ENCODE measurements at places on chromosomes 1 and 21. TPM values are rescaled to one million over a fixed set of nuclear protein-coding genes. Genes with fewer than 3 reads are reported as not detected.
A peak's percentile ranks its signal among the peaks of the same experiment; 100 is the strongest.

DNA sequence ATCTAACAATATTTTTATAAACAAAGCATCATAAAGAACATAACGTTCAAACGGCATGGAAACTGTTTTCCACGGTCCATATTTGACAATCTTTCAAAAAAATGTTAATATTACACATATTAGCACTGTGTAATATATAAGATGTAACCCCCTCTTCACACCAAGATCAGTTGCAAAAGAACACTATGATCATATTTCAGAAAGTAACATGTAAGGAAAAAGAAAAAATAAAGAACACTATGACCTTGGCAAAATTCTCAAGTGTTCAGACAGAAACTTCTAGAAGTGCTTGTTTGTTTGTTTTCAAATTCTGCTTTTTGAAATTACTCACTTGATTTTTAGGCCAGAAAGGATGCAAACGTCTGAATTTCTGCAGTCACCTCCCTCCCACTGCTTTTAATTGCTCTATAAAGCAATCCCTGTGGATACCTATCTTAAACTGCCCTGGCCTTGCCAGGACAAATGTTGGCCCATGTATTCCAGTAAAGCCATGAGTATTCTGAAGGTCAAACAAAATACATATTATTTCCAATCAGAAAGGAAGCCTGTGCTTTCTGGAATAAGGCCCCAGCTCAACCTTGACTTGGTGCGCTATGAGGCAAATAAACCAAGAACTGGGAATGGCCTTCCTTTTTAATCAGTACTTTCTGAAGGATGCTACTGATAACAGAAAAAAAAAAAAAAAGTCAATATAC is 68.6 kb downstream of the TGFBR3 start:
- no peak overlapping the region for H3K27ac ChIP-seq
- H3K36me3 ChIP-seq, result no peaks in the 10 kb centered on the region
- H3K4me3 ChIP-seq, result no peak overlapping the region
- peaks cover 3% of the 10 kb centered on the region for H3K4me1 ChIP-seq

DNA sequence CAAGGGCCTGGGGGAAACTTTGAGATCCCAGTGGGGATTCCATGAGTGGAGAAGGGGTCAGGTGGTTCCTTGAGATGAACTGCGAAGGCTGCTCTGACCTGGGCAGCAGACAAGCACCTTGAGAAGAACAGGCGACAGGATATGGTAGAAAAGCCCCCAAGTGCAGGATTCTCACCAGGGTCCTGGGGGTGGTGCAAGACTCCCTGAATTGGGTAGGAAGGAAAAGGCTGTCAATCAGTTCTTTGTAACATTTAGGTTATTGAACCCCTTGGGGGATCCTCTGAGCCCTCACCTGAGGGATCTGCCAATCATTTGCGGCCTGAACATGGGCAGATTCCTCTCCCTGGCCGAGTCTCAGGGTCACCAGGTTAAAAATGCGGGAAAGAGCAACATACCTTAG is 2.4 kb upstream of the PRAMEF12 start:
- H3K4me3 ChIP-seq, result no peak overlapping the region
- no peak overlapping the region for H3K27ac ChIP-seq
- DNase-seq, result no peak
- no peaks in the 10 kb centered on the region for H3K27me3 ChIP-seq

- peak overlapping the region; percentile 44 for H3K4me3 ChIP-seq
- peak overlapping the region; percentile 89 for H3K27ac ChIP-seq
- DNase-seq, result no peak
Observed at GRCh38 chr1:67748630-67749029, 63.6 kb downstream of the GADD45A start.

GRCh38 chr1:74271503-74271902 is 36.3 kb downstream of the TNNI3K start:
- H3K27ac ChIP-seq, result no peak overlapping the region
- H3K36me3 ChIP-seq, result no peaks in the 10 kb centered on the region
- DNase-seq, result no peak

GRCh38 chr1:199522338-199522737 is 505.2 kb upstream of the NR5A2 start:
- no peak for DNase-seq
- H3K27me3 ChIP-seq, result no peaks in the 10 kb centered on the region
- H3K4me1 ChIP-seq, result no peaks in the 10 kb centered on the region
- H3K36me3 ChIP-seq, result no peaks in the 10 kb centered on the region
- no peak overlapping the region for H3K27ac ChIP-seq

GRCh38 chr1:194268839-194269238 is 1082.4 kb upstream of the B3GALT2 start:
- no peak for DNase-seq
- no peaks in the 10 kb centered on the region for H3K4me1 ChIP-seq
- H3K27ac ChIP-seq, result no peak overlapping the region
- H3K4me3 ChIP-seq, result no peak overlapping the region
- no peaks in the 10 kb centered on the region for H3K36me3 ChIP-seq

GRCh38 chr21:36507397-36508018 is 27.6 kb upstream of the CLDN14 start:
- no peaks in the 10 kb centered on the region for H3K36me3 ChIP-seq
- H3K4me1 ChIP-seq, result no peaks in the 10 kb centered on the region
- no peak overlapping the region for H3K4me3 ChIP-seq
- H3K27ac ChIP-seq, result no peak overlapping the region
- no peak for DNase-seq

- DNase-seq, result peak; percentile 14
- no peak overlapping the region for H3K27ac ChIP-seq
- peaks cover 7% of the 10 kb centered on the region for H3K4me1 ChIP-seq
- H3K27me3 ChIP-seq, result peaks cover 34% of the 10 kb centered on the region
- no peaks in the 10 kb centered on the region for H3K36me3 ChIP-seq
Observed at GRCh38 chr1:201054091-201054543, 30.6 kb upstream of the KIF21B start.

- peaks cover 20% of the 10 kb centered on the region for H3K4me1 ChIP-seq
- H3K4me3 ChIP-seq, result peak overlapping the region; percentile 60
- H3K27ac ChIP-seq, result peak overlapping the region; percentile 88
- DNase-seq, result peak; percentile 93
- H3K36me3 ChIP-seq, result no peaks in the 10 kb centered on the region
Observed at GRCh38 chr1:244273845-244274619, 177.7 kb downstream of the ADSS2 start.

DNA sequence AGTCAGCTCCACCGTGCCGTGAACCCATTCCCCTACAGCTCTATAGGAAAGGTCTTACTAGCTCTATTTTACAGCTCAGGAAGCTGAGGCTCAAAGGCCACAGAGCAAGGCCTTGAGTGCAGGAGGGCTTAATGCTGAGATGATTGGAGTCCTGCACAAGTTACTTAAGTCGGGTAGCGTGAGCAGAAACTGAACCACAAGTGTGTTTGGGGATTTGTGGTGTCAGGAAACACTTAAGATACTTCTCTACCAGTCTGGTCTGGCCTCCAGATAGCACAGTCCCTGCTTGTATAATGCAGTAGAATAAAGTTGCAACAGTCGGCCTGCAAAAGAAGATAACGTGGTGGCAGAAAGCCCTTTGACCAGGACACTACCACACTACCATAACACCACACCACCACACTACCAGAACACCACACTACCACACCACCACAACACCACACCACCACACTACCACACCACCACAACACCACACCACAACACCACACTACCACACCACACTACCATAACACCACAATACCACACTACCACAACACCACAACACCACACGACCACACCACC is 118.1 kb downstream of the SPSB1 start:
- H3K27me3 ChIP-seq, result no peaks in the 10 kb centered on the region
- peak overlapping the region; percentile 6 for H3K27ac ChIP-seq
- DNase-seq, result peak; percentile 87
- peaks cover 27% of the 10 kb centered on the region for H3K4me1 ChIP-seq

DNA sequence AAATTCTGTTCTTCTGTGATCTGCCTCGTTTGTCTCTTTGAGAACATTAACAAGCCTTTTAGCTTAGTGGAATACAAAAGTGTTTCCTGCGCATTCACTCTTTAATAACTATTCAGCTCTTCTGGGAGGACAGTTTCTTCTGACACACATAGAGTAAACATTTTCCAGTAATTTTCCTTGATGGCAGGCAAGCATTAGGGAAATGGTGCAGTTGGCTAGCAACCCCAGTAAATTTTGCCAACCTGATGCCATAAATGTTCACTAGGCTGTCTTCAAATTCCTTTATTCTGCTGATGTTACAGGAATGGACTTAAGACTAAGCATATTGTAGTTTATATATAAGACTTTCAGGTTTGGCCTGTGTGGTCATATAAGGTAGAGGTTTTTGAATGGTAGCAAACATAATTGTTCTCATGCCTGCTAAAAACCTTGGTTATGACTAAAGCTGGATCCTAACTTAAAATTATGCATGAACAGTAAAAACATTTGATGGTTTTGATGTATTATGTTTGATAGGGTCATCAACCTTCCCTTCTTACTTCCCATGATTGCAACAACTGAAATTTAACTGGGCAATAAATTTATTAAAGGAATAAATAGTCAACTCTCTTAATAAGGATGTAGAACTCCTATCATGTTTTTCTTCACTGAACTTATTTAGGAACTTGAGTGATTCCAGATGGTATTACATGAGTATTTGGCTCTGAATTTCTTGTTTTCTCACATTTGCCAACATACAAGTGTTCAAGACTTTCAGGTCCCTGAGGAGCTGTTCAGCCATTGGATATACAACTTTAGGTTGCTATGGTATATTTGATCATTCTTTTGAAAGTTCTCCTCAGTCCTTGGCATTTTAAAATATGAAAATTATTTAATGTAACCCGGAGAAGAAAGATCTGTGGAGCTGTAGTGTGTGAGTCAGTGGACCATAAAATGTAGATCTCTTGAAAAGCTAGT is 223.4 kb downstream of the FMN2 start:
- no peak for DNase-seq
- H3K4me1 ChIP-seq, result peaks cover 31% of the 10 kb centered on the region

The RHOC gene
- total RNA-seq, result 325 TPM

The NOC2L gene
- 47.7 TPM for total RNA-seq

The RIIAD1 gene
- total RNA-seq, result not detected

The CFHR4 gene
- total RNA-seq, result not detected

The KRTAP7-1 gene
- not detected for total RNA-seq

The CR1L gene
- not detected for total RNA-seq

The ITLN2 gene
- not detected for total RNA-seq

The CELA2B gene
- not detected for total RNA-seq

Data from osteoblast (primary cell).